ENCODE measurements at places on chromosomes 1 and 21. TPM values are rescaled to one million over a fixed set of nuclear protein-coding genes. Genes with fewer than 3 reads are reported as not detected.

- DNase-seq, result no peak
These were observed 226.6 kb downstream of the PRDM2 start for GRCh38 chr1:13926556-13926955.

- no peak for DNase-seq
These were observed 67.9 kb downstream of the SCMH1 start for GRCh38 chr1:41174170-41174569.

DNA sequence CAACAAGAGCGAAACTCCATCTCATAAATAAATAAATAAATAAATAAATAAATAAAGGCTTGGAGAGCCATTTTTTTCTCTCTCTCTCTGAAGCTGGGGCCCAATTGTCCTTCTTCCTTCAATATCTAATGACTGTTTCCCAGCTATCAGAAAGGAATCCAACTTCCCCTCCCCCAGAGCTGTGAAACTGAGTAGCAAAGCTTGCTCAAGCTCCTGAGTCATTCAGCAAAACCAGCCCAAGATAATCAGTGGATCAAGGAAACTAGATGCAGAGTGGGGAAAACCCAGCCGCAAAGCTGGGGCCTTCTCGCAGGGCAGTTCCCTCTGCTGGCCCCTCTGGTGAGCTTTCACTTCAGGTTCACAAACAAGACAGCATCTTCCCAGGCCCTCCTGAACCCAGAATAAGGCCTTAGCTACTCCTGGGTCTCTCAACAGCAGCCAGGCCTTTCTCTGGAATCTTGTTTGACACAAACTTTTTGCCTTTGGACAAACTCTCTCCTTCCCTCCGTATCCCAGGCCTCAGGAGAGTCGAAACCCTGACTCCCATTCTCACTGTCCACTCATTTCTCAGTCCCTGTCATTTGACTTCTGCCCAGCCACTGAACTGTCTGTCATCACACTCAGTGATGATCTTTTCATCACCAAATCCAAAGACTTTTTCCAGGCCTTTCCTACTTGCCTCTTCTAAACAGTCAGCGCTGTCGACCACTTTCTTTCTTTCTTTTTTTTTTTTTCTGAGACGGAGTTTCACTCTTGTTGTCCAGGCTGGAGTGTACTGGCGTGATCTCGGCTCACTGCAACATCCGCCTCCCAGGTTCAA is 18.0 kb upstream of the PTP4A2 start:
- DNase-seq, result peak; percentile 86

DNA sequence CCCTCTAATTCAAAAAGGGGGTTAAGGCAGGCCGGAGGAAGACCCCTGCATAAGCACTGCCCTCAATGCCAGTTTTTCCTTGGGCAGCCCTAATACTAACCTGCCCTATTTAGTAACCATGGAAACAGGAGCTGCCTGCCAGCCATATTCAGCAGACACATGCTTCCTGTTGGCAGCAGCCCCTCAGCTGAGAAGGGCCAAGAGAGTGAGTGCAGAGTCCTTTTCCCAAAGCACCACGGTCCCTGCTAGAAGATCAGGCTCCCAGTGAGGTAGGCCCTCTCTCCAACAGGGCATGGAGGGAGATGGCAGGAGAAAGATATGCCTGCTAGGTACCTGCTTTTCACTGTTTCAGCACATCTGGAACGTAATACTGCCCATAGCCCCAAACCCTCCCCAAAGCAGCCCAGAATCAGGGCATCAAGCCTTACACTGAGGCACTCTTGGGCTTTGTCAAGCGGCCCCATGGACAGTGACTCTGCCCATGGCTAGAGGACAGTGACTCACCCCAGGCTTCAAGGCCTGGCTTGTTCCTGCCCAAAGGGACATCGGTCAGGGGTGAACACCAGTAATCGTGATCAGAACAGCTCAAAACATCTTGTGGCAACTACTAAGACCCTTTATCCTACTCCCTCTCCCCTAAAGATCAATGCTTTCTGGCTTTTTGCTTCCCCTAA is 64.5 kb downstream of the BCAR3 start:
- peak; percentile 37 for DNase-seq

DNA sequence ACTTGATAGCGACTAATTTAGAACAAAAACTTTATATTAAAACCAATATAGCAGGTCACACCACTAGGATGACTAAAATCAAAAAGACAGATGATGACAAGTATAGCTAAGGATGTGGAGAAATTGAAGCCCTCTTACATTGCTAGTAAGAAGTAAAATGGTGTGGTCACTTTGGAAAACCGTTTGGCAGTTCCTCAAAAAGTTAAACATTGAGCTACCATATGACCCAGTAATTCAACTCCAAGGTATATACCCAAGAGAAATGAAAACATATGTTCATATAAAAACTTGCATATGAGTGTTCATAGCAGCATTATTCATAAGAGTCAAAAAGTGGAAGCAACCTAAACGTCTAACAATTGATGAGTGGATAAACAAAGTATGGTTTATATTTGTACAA is 13.0 kb upstream of the SERINC2 start:
- DNase-seq, result no peak

DNA sequence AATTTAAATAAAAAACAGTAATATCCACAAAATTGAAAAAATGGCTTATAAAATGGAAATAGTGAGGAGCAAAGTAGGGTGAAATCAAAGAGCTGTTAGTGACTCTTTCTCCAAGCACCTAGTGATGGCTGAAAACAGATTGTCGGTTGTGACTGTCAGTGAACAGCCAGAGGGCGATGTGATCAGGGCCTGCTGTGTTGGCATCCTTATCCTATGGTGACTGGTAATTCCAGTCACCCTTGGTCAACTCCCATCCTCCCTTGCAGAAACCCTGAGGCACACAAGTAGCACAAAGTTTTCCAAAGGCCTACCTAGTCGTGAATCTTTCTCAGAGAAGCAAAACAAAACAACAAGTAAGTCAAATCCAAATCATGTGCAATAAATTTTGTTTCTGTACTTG is 599.8 kb upstream of the CXADR start:
- no peak for DNase-seq

GRCh38 chr1:163205513-163205912 is 2.8 kb upstream of the RGS5 start:
- DNase-seq, result no peak

GRCh38 chr1:201537028-201537427 is 1.9 kb upstream of the NAV1 start:
- DNase-seq, result no peak

DNA sequence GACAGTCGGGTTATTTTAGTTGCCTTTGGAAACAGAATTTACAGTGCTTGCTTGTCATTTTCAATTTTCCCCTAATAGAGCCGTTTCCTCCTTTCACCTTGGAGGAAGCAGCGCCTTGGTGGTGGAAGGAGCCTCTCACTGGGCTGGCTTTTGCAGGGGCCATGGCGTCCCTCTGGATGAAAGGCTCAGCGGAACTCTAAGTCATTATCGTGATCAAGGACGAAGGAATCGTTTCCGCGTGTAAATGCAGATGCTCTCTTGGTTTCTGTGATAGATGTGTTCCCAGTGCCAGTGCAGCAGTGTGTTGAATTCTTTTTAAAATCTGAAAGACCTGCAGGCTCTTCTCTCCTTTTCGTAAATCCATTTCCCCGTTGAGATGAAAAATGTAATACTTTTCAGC is 126.2 kb upstream of the LMO4 start:
- DNase-seq, result no peak

DNA sequence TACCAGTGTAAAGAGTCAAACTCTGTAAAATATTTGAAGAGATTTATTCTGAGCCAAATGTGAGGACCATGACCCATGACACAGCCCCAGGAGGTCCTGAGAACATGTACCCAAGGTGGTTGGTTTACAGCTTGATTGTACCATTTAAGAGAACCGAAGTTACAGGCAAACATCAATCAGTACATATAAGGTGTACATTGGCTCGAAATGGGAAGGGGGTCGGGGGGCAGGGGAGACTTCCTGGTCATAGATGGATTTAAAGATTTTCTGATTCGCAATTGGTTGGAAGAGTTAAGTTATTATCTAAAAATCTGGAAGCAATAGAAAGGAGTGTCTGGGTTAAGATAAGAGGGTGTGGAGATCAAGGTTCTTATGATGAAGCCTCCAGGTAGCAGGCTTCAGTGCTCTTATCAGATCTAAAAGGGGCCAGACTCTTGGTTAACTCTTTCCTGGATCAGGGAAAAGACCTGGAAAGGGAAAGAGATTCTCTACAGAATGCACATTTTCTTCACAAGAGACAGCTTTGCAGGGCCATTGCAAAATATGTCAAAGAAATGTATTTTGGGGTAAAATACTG is 47.5 kb upstream of the NTPCR start:
- peak; percentile 66 for DNase-seq

GRCh38 chr1:118084400-118084799 is 100.6 kb downstream of the SPAG17 start:
- DNase-seq, result no peak

- DNase-seq, result no peak
These were observed 161.9 kb downstream of the ZBTB18 start for GRCh38 chr1:244212797-244213475.

- DNase-seq, result no peak
These were observed 5.0 kb downstream of the TSTD1 start for GRCh38 chr1:161033751-161034150.

GRCh38 chr1:105686874-105687690 is 1369.4 kb upstream of the PRMT6 start:
- DNase-seq, result no peak

Gene DIO1
- total RNA-seq, result not detected

Gene FCER1G
- 194 TPM for total RNA-seq
